ENCODE measurements at places on chromosomes 2 and 18.

GRCh38 chr18:31776093-31776492 lies 15.4 kb upstream of the SLC25A52 start:
- no peak for DNase-seq

DNA sequence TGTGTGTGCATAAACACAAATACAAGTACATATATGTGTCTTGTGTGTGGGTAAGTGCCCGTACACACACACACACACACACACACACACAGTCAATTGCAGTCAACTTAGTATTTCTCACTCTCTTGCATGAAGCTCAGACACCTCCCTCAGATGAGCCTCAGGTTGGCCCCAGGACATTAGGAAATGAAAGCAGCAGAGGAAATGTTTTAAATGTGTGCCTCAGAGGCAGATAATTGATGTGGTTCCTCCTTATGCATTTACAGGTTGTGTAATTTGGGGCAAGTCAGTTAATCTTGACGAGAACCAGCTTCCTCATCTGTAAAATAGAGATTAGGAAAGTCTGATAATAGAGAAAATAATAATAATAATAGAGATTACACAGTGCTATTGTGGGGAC lies 814.0 kb upstream of the ID2 start:
- DNase-seq = no peak

GRCh38 chr2:189466656-189467055 lies 25.4 kb downstream of the WDR75 start:
- no peak for DNase-seq

- no peak for DNase-seq
These were observed 143.3 kb upstream of the ZEB2 start for GRCh38 chr2:144663207-144663606.

- no peak for DNase-seq
These were observed 70.3 kb upstream of the RMDN2 start for GRCh38 chr2:37854676-37855282.

DNA sequence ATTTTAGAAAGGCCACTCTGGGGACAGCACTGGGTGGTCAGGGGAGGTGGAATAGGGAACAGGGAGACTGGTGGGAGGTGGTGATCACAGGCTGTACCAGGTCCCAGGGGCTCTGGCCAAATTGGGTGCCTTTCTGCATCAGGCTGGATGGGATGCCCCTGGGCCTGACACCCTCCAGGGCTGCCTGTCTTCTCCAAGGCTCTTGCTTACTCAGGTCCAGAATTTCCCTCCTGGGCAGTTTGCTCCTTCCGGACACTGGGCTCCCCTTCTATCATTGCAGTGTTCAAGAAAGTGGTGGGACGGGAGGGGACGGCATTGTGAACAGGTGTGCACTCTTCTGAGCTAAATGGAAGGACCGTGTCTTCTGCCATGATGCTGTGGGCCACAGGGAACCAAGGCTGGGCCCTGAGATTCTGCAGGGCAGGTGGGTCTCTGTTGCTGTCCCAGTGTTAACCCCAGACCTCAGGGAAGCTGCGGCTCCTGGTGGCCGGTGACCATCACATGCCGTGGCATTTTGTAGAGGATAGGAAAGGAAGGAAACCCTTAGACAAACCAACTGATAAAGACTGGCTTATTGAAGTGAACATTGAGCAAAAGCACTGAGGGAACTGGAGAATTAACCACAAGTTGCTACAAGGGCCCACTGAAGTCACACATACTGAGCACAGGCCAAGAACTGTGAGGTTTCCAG lies 93.7 kb upstream of the HS6ST1 start:
- DNase-seq = no peak

- DNase-seq = no peak
These were observed 76.7 kb downstream of the XDH start for GRCh38 chr2:31337860-31338259.

GRCh38 chr2:6917761-6918421 lies 679 bp downstream of the RNF144A start:
- DNase-seq = no peak

DNA sequence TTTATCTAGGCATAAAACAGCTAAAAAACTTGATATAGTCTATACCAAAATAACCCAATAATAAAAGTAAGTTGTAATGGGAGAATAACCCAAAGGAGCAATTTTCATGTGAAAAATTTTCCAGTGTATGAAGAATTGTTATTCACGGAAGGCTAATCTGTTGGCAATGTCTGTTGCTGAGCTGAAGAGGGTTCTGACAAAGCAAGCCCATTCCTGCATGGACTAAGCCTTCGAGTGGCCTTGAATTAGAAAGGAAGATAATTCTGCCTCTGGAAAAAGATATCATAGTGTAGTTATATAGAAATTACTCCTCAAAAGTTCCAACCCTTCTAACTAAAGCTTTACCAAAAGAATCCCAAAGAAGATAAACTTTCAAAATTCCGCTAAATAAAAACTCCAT lies 101.5 kb downstream of the MAP2 start:
- DNase-seq = no peak

All from stimulated activated CD4-positive, alpha-beta T cell treated with anti-CD3 and anti-CD28 coated beads, Interleukin-4, amount 100 ng/mL, for 1 hour (primary cell).